Left lung (tissue), 14 donors: ENCODE measurements at places on chromosomes 5 and 9. TPM values are rescaled to one million over a fixed set of nuclear protein-coding genes. Genes with fewer than 3 reads are reported as not detected.
A peak's percentile ranks its signal among the peaks of the same experiment; 100 is the strongest.

- no peak for DNase-seq
Measured at GRCh38 chr9:124254261-124254682, 3.5 kb upstream of the NEK6 start.

PCA3 gene
- polyA plus RNA-seq, result 0.23 TPM

GRCh38 chr5:79236970-79237739 lies 1.2 kb downstream of the JMY start:
- DNase-seq, result peak; percentile 35

GRCh38 chr5:4531756-4532704 lies 608.1 kb upstream of the ADAMTS16 start:
- DNase-seq, result no peak

- DNase-seq, result no peak
Measured at GRCh38 chr5:38642189-38642911, 85.9 kb upstream of the LIFR start.

DNA sequence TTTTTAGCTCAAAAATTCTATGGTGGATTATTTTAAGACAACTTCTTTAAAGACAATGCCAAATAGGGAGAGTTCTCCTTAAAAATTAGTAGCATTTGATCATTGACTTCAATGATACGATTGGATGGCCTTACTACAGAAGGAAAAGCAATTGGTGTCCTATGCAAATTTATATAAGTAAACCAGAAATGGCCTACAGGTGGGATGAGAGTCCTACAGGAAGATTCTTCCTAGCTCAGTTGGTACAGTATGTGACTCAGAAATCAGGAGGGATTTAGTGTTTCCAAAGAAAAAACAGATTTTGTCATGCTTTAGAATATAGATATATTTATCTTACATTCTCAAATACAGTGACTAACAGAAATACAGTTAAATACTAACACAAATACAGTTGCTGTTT lies 6.5 kb downstream of the ANKRA2 start:
- no peak for DNase-seq

ANKRD31 gene
- 0.48 TPM for polyA plus RNA-seq

DNA sequence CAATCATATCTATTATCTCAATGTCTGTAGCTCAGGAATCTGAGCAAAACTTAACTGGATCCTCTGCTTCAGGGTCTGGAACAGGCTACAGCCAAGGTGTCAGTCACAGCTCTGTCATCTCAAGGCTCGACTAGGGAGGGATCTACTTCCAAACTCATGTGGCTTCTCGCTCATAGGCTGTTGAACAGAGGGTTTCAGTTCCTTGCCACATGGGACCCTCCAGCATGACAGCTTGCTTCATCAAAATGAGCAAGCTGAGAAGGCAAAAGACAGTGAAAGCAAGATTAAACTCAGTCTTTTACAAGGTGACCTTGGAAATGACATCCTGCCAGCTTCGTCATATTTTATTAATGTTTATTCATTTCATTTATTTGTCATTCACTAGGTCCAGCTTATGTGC lies 111.7 kb downstream of the GADD45G start:
- no peak for DNase-seq

DNA sequence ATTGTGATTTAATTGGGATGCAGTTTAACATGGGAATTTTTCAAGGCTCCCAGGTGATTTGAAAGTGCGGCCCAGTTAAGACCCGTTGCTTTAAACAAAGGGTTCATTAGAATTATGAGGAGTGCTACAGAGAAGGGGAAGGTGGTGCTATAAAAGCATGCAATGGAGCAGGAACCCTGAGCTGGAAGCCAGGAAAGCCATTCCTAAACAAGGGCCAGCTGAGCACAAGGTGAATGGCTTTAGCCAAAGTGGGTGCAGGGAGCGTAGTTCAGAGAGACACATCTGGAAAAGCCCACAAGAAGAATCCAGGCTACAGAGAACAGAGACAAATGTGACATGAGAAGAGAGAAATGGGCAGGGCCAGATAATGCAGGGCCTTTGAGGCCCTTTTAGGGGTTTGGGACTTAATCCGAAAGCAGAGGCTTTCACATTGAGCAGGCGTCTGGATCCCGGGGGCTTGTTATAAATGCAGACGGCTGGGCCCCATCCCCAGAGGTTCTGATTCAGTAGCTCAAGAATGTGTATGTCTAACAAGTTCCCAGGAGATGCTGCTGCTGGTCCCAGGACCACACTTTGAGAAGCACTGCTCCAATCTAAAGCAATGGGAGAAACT lies 138.1 kb upstream of the WWC1 start:
- DNase-seq, result no peak

DNA sequence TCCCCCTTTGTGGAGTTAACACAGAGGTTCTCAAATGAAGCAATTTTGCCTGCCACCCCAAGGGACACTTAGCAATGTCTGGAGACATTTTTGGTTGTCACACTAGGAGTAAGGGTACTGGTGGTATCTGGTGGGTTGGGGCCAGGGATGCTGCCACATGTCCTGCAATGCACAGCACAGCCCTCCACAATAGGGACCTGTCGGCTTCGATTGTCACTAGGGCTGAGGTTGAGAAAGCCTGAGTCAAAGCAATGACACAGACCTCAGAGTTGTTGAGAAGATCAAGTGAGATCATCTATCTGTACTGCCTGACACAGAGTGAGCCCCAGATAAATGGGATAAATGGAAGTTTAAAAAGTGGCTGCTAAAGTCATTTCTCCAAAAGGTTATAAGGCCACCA lies 249.2 kb upstream of the KLF4 start:
- DNase-seq, result no peak

TSSK1B gene
- polyA plus RNA-seq, result not detected

GRCh38 chr5:115450741-115451140 lies 93.8 kb downstream of the FEM1C start:
- DNase-seq, result no peak

GRCh38 chr5:26884481-26884880 lies 153.9 kb downstream of the CDH9 start:
- DNase-seq, result no peak

- no peak for DNase-seq
Measured at GRCh38 chr5:34775886-34776285, 63.1 kb upstream of the TTC23L start.

- no peak for DNase-seq
Measured at GRCh38 chr5:107523029-107523680, 147.6 kb downstream of the EFNA5 start.

DNA sequence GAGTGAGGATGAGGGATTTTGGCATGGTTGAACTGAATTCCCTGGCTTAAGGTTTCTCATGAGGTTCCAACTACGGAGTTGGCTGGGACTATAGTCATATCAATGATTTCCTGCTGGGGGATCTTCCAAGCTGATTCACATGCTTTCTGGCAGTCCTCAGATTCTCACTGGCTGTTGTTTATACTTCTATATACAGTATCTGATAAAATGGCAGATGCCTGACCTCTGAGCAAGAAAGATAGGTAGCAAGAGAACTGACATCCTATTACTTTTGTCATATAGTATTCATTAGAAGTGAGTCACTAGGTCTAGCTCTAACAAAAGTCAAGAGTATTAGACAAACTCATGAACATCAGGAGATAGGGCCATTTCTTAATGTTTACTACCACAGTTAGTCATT lies 440.9 kb upstream of the EDIL3 start:
- DNase-seq, result no peak

PCDHB16 gene
- polyA plus RNA-seq, result 4.0 TPM

DNA sequence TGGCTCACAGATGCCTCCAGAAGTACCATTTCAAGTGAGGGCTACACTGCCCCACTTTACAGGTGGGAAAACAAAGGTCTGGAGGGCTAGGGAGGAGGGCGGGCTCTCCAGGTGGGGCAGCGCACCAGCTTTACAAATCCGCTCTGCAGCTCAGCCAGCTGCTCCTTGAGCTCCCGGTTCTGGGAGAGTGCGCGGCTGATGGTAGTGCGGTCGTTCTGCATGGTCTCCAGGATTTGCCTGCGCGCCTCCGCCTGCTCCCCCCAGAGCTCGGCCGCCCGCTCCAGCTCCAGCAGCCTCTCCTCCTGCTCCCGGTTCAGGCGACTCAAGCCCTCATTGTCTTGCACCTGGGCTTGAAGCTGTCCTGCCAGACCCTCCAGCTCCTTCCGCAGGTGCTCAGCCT lies 15.5 kb downstream of the GOLGA2 start:
- DNase-seq, result no peak

CKMT2 gene
- polyA plus RNA-seq, result 5.4 TPM

OR1J2 gene
- not detected for polyA plus RNA-seq

DNM1 gene
- polyA plus RNA-seq, result 78.7 TPM

PCDHB14 gene
- 9.7 TPM for polyA plus RNA-seq
